Caudate nucleus (tissue), 63 donors: ENCODE measurements at places on chromosomes 7 and 10.

DNA sequence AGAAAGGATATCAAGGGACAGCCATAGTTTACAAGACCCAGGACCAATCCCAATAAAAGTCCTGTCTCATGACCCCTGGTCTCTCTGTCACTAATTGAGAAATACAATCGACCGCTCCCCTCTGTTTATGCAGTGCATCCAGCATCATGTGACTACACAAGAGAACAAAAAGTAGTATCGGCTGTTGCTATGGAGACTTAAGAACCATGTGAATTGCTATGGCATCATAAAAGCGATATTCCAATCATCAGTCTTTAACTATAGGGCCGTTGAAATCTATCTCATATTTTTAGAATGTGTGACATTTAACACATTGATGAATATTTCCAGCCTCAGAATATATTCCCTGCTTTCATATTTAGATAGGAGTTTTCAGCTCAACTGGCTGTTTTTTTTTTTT, 139.3 kb downstream of the FRMD4A start:
- DNase-seq: no peak

DNA sequence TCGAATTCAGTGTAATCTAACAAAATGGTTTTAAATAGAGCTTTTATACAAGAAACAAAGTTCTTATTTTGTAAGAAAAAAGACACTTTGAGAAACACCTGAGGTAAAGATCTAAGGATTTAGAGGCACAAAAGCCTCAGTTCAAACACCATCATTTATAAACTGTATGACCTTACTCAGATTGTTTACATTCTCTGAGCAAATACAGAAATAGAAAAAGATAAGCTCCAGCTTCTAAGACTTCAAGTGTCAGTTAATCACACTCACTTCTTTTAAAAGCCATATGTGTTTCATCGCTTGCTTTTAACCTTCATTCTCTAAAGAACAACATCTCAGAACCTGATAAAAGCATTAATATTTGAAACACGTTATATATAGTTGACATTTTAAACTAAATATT, 27.9 kb downstream of the CADPS2 start:
- no peak for DNase-seq

- no peak for DNase-seq
Measured at GRCh38 chr7:19610194-19610943, 98.5 kb downstream of the POLR1F start.

- DNase-seq: no peak
Measured at GRCh38 chr7:22858640-22859561, 36.3 kb upstream of the TOMM7 start.

DNA sequence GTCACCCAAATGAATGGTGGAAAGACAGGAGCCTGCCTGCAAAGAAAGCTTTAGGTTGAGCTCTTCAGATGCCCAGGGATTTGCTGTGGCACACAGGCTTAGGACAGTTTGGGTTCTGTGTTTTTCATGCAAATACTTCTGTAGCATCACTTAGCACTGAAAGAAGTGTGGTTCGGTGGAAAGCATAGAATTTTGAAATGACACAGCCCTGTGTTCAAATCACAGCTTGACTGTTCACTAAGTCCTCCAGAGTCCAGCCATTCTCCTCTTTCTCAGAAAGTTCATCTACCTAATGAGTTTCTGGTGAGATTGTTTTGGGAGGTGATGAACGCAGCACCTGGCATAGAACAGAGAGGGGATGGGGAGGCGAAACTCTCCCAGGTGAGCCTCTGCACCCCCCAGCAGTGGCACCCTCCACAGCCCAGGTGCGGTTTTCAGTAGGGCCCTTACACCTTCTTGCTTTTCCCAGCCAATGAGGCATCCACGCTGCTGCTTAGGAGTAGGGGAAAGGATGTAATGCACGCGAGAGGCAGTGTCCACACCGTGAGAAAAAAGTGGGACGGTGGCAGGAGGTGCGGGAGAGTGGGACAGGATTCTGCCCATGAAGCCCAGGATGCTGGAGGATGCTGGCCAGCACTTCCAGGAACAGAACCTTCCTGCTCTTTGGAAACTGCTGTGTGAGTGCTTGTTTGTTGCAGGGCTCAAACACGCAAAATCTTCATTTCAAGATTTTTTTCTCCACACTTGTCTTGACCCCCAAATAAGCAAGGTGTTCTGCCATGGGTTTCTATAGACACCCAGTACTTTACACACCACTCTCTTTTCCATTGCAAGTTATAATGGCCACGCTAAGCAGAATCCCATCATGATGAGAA, 11.6 kb downstream of the EN2 start:
- DNase-seq: no peak

DNA sequence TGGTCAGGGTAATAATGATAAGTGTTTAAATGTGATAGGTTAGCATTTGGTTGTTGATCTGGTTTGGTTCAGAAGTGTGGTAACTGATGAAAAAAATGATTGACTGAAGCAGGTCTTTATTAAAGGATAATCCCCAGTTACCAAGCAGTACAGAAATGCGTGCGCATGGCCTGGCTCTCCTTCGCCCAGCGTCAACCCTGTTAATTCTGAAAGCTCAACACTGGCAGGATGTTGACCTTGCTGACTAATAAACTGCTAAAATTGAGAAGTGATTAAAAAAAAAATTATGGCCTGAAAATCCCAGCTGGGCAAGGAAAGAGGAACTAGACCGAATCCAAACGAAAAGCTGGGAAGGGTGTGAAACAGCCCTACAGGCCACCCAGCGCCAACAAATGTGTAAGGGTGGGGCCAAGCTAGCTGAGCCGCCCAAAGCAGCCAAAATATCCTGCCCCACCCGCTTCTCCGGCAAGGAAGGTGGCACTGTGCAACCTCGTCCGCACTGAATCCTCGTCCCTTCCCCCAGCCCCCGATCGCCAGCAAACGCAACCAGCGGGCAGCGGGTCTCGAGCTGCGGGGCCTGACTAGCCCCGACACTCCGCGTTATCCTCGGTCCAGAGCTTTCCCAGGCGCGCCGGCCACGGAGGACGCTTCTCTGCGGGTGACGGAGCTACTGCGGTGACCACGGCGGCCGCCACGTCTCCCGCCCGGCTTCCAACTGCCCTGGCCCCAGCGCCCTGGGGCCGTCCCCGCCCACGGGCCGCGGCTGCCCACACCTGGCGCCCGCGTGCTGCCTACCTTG, 561 bp downstream of the SHTN1 start:
- no peak for DNase-seq

GRCh38 chr10:2949948-2950354, 117.4 kb upstream of the PFKP start:
- DNase-seq: peak; percentile 15

DNA sequence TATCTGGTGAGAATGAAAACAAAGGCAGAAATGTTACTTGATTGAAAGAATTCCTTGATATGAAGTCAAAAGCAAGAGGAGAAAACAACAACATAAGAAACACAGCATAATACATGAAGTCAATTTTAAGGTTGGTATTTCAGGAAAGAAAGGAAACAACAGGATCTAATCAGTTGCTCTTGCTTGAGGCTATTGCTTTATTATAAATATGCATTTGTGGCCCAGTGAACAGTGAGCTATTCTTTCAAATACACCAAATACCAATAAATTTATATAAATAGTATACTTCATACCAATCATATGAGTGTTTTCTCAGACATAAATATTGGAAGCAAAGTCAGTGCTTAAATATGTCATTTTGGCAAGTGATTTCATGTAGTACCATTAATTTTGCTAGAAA, 806.6 kb downstream of the NXPH1 start:
- no peak for DNase-seq

- no peak for DNase-seq
Measured at GRCh38 chr7:75928568-75928914, 13.6 kb downstream of the POR start.

GRCh38 chr7:98617051-98617959, at the start of gene NPTX2:
Gene NPTX2, plus strand, starts transcription at chr7:98617285. Its CDS starts 177 bp downstream, at chr7:98617462.
- peak; percentile 77 for DNase-seq

DNA sequence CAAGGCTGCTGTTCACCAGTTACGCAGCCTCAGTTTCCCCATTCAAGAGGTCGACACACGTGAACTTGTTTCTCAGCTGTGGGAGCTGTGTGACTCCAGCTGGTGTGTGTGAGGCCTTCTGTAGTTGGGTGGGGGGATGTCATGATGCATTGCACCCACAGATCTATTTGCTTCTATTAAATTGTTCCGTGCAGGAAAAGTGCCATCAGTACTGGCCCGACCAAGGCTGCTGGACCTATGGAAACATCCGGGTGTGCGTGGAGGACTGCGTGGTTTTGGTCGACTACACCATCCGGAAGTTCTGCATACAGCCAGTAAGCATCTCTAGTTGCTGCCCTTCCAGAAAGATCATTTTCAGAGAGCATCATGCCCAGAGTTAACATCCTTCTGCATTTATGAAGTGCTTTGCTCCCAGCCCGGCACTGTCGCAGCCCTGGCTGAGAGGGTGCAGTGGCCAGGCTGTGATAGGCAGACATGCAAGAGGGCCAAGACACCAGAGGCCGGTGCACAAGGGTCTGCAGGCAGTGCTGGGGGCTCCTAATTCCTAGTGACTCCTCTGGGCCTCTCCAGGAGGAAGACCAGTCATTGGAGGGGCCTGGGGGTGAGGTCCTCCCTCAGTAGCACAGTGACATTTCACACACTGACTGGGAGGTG, 60.2 kb downstream of the MKI67 start:
- DNase-seq: no peak

DNA sequence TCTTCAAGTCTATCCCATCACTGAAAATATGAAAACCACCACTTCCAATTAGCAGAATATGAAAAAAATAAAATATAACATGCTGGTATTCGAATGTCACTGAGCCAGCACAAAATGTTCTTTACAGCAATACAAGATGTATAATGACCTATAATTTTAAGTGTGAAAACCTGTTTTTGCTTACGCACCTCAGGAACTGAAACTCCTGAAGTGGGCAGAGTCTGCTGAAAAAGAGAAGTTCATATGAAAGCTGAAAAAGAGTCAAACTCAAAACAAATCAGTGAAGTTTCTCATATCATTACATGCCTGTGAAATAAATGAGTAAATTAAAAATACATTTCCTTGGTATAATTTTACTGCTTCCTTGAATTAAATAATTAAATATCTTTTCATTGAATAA, 272.5 kb downstream of the DGKB start:
- no peak for DNase-seq

- no peak for DNase-seq
Measured at GRCh38 chr10:36236931-36237330, 594.8 kb upstream of the FZD8 start.

GRCh38 chr7:103777440-103777839, 212.0 kb downstream of the RELN start:
- no peak for DNase-seq

GRCh38 chr10:1382711-1383110, 326.5 kb downstream of the WDR37 start:
- no peak for DNase-seq

- no peak for DNase-seq
Measured at GRCh38 chr7:404812-405488, 114.7 kb downstream of the PDGFA start.

GRCh38 chr10:8489823-8490222, 435.3 kb downstream of the GATA3 start:
- no peak for DNase-seq

GRCh38 chr10:119391440-119392251, 150.9 kb downstream of the RGS10 start:
- no peak for DNase-seq

DNA sequence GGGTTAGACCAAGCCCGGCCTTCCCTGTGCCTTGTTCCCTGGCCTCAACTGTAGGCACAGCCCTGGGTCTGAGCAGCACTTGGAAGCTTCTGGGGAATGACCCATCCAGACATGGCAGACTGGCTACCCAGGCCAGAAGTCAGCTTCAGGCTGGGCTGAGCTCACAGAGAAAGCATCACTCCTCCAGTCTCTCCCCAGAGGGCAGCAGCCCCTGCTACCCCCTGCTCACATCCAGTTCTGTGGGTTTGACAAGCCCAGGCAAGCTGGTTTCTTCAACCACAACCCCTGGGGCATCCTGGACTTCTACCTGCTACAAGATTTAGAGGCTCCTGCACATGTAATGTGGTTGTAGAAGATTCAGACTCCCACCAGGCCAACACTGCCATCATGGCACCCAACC, 9.0 kb downstream of the C10orf71 start:
- no peak for DNase-seq

DNA sequence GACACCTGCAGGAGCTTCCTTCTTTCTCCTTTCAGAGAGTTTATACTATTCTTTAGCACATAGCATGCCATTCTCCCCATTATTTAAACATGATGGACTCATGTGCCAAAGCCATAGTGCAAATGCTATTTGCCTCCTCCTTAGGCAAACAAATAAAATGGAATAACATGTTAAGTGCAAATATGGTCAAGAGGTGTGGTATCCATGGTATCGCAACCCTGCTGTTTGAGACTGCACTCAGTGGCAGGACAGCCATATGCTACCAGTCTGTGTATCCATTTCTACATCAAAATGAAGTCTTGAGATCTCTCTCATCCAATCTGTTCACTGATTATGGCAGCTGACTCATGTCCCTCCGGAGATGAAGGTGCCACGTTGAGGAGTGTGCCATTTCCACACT, 22.8 kb downstream of the HEPACAM2 start:
- DNase-seq: no peak

DNA sequence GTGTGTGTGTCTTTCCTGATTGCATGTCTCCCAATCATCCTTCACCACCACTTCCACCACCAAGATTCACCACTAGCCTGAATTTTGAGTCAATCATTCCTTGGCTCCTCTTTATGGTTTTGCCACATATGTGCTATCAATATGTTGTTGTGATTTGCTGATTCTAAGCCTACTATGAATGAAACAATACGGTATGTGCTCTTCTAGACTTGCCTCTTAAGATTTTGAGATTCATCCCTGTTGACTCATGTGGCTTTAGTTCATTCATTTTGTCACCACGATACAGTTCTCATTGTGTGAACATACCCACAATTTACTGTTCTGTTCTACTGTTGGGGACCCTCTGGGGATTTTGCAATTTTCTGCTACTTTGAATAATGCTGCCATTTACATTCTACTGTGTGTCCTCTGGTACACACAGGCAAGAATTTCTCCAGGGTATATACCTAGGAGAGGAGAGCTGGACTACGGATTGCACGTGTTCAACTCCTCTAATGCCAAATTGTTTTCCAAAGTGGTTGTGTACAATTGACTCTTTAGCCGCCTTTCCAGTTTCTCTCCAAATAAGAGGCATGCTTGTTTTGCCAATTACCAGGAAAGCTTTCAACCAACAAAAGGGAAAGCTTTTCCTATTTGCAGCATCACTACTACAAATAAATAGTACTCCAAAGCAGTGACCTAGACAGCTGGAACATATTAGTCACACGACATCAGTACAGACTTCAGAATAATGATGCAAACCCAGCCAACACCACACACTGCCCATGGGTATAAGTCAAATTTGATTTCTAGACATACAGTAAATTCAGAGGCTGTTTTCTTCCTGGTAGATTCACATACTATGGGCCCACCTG, 30.0 kb downstream of the SGMS1 start:
- no peak for DNase-seq

GRCh38 chr10:82319074-82319473, 444.1 kb downstream of the NRG3 start:
- DNase-seq: no peak

- no peak for DNase-seq
Measured at GRCh38 chr10:9294865-9295264, 1240.4 kb downstream of the GATA3 start.

DNA sequence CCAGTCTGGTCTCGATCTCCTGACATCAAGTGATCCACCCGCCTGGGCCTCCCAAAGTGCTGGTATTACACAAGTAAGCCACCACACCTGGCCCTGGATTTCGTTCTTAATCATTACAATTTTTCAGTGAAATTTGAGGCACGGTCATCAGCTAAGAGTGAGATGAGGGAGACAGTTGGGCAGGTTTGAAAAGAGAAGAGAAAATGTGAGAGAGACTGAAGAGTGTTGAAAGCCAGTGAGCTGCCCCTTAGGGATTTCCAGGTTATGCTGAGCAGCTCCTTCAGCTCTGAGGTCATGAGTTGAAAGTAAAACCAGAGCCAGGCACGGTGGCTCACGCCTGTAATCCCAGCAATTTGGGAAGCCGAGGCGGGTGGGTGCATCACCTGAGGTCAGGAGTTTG, 5.9 kb upstream of the UPF2 start:
- no peak for DNase-seq
